Right lobe of liver (tissue), 6 donors: ENCODE measurements at places on chromosomes 5 and 9. TPM values are rescaled to one million over a fixed set of nuclear protein-coding genes. Genes with fewer than 3 reads are reported as not detected.

GABRP gene
- 0.20 TPM for total RNA-seq

TAF11L10 gene
- not detected for total RNA-seq

TAF1L gene
- not detected for total RNA-seq

ANKRD18A gene
- total RNA-seq: 1.8 TPM

RAB3C gene
- total RNA-seq: 1.3 TPM

GPRIN1 gene
- total RNA-seq: 0.80 TPM

TMEM215 gene
- not detected for total RNA-seq

TOR2A gene
- 8.8 TPM for total RNA-seq

IL9 gene
- total RNA-seq: not detected

PHF24 gene
- total RNA-seq: not detected

HCN1 gene
- 0.12 TPM for total RNA-seq

LECT2 gene
- total RNA-seq: 6.0 TPM

ZNF879 gene
- 0.31 TPM for total RNA-seq

PCDHA1 gene
- total RNA-seq: not detected

ANKRD34B gene
- total RNA-seq: not detected

LHX2 gene
- total RNA-seq: 0.64 TPM

TRPM3 gene
- 0.56 TPM for total RNA-seq

FOXD1 gene
- total RNA-seq: not detected

SLC6A7 gene
- not detected for total RNA-seq

ZCCHC7 gene
- total RNA-seq: 5.9 TPM

SH3PXD2B gene
- 6.8 TPM for total RNA-seq

COL27A1 gene
- 23.8 TPM for total RNA-seq

PGM5 gene
- 1.4 TPM for total RNA-seq

JMY gene
- total RNA-seq: 7.7 TPM

NME5 gene
- not detected for total RNA-seq

MRPS27 gene
- 40.1 TPM for total RNA-seq

OTP gene
- total RNA-seq: not detected

PCDHA3 gene
- not detected for total RNA-seq

FAM200C gene
- total RNA-seq: 0.86 TPM

DMRT3 gene
- not detected for total RNA-seq

BRD3OS gene
- 3.2 TPM for total RNA-seq

HAVCR2 gene
- 2.6 TPM for total RNA-seq

SKP2 gene
- 14.8 TPM for total RNA-seq

C5orf58 gene
- not detected for total RNA-seq

GABRA1 gene
- not detected for total RNA-seq

IRX1 gene
- total RNA-seq: not detected

SLC28A3 gene
- total RNA-seq: 0.07 TPM

C7 gene
- 191 TPM for total RNA-seq

GPR21 gene
- 0.44 TPM for total RNA-seq

DNAJA1 gene
- total RNA-seq: 110 TPM

CORO2A gene
- 6.2 TPM for total RNA-seq

IFNA6 gene
- not detected for total RNA-seq

GM2A gene
- 21.3 TPM for total RNA-seq

SHC3 gene
- total RNA-seq: 0.05 TPM

PTTG1 gene
- 0.51 TPM for total RNA-seq

PFDN1 gene
- total RNA-seq: 30.8 TPM

SOHLH1 gene
- total RNA-seq: not detected

PCDHA9 gene
- total RNA-seq: not detected

STKLD1 gene
- total RNA-seq: 2.6 TPM

AQP7 gene
- 24.9 TPM for total RNA-seq

C5orf15 gene
- total RNA-seq: 37.5 TPM

TLX3 gene
- not detected for total RNA-seq

SCAI gene
- total RNA-seq: 2.4 TPM

PRSS3 gene
- 2.9 TPM for total RNA-seq

OR1N2 gene
- not detected for total RNA-seq

UNC13B gene
- total RNA-seq: 23.0 TPM

GALNT12 gene
- total RNA-seq: 0.27 TPM
